ENCODE measurements at places on chromosomes 4 and X.
A peak's percentile ranks its signal among the peaks of the same experiment; 100 is the strongest.

- no peak for DNase-seq
These were observed 34.4 kb upstream of the BLTP1 start for GRCh38 chr4:122117743-122118142.

- DNase-seq, result no peak
These were observed 122.3 kb upstream of the TMEM164 start for GRCh38 chrX:109880629-109881028.

DNA sequence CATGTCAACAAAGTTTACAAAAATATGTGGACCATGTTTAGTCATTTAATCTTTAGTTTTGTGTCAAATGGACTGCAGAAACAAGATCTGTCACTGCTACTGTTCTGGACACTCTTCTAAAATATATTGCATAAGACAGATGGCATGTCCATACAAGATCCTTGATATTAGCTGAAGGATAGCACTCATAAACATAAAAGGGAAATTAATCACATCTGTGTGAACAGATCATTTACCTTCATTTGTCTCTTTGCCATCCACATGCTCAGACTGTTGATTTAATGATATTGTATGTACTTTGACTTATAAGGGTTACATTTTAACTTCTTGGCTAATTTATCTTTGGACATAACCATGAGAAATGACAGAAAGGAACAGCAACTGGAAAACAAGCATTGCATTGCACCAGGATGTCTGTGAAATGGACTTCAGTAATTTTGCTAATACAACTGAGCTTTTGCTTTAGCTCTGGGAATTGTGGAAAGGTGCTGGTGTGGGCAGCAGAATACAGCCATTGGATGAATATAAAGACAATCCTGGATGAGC lies at the start of gene UGT2B7:
TSS of gene UGT2B7 (plus strand) at position 364 of the 546 bp plus-strand sequence. CDS start at position 411, 47 bp downstream.
- DNase-seq, result no peak

DNA sequence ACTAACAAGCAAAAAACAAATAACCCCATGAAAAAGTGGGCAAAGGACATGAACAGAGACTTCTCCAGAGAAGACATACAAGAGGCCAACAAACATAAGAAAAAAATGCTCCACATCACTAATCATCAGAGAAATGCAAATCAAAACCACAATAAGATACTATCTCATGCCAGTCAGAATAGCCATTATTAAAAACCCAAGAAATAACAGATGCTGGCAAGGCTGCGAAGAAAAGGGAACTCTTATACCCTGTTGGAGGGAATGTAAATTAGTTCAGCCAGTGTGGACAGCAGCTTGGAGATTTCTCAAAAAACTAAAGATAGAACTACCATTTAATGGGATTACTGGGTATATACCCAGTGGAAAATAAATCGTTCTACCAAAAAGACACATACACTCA lies 79.6 kb downstream of the MAPK10 start:
- no peak for DNase-seq

GRCh38 chr4:86044593-86044985 lies 315.3 kb downstream of the MAPK10 start:
- DNase-seq, result no peak

DNA sequence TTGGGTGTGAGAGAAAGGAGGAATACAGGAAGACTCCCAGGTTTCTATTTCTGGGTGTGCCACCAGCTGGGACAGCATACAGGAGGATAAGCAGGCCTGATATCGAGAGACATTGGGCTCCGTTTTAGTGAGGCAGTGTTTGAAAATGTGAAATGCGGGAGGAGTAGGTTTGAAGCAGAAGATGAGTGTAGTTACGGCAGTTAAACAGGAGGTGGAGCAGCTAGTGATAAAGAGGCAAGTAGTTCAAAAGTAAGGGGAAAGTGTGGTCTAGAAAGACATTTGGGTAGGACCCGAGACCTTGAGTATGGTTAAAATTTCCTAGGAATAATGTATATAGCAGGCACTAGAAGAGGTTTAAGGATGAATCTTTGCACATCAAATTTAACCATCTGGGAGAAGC lies 42.4 kb downstream of the DCUN1D4 start:
- no peak for DNase-seq

- no peak for DNase-seq
These were observed 548 bp downstream of the TLR1 start for GRCh38 chr4:38803833-38804653.

DNA sequence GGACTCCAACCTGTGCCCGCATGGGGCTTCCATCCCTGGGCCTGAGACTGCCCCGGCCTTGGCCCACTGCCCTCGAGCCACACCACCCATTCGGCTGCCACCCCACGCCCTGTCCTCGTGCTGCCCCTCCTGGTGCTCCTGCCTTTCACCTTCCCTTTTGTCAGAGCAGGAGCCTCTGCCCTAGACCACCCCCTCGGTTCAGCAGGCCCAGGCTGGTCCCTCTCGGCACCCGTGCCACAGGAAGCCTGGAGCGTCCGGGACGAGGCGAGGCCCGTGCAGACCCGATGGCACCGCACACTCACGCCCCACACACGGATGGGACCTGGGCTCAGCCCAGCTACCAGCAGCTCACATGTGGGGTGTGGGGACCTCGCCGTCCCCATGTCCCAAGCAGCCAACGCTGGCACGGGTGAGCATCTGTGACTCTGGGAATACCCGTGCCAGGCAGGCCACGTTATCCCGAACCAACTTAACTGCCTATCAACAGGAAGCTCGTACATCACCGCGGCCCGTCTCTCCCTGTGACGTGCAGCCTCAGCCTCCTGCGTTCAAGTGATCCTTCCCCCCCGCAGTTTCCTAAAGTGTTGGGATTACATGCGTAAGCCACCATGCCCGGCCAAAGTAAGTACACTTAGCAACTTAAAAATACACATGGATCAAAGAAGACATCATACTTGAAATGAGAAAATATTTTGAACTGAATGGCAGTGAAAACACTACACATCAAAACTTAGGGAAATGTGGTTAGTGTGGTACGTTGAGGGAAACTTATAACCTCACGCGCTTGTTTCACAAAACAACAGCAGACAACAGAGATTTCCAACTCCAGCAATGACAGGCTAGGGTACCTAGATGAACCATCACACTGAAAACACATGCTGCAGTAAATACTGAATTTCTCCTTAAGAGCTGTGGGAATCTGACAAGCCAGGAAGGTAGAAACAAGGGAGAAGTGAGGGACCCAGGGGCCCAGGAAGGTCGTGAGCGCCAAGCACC lies 29.0 kb downstream of the LRPAP1 start:
- no peak for DNase-seq

- no peak for DNase-seq
These were observed 15.6 kb downstream of the BCORL1 start for GRCh38 chrX:129998021-129998420.

- no peak for DNase-seq
These were observed 1.1 kb downstream of the XIAP start for GRCh38 chrX:123860983-123861382.

DNA sequence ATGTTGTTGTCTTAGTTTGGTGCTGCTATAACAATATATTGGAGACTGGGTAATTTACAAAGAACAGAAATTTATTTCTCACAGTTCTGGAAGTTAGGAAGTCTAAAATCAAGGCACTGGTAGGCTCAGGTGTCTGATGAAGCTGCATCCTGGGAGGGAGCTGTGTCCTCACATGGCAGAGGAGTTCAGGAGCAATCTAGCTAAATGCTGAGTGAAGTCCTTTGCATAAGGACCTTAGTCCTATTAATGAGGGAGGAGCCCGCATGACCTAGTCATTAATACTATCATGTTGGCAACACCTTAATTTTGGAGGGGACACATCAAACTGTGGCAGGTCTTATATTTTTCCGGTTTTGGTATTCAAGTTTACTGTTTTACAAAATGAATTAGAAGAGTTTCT lies 36.0 kb upstream of the NSUN7 start:
- no peak for DNase-seq

GRCh38 chr4:2469192-2469984 lies 482 bp downstream of the RNF4 start:
- DNase-seq, result peak; percentile 64

DNA sequence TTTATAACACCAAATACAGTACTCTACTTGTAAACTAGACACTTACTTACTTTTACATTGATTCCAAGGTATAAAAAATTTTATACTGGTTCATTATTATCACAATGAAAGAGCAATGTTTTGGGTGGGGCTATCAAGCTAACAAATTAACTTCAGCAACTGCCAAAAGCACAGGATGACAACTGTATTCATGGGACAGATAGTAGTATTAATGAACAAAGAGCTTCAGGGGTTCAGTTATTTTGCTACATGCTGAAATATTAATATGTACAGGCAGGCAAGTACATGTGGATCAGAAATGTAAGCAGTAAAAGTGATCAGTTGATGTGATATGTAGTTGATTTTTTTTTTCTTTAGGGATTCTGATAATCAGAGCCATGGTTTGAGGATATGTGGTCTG lies 112.9 kb downstream of the NAA11 start:
- no peak for DNase-seq

DNA sequence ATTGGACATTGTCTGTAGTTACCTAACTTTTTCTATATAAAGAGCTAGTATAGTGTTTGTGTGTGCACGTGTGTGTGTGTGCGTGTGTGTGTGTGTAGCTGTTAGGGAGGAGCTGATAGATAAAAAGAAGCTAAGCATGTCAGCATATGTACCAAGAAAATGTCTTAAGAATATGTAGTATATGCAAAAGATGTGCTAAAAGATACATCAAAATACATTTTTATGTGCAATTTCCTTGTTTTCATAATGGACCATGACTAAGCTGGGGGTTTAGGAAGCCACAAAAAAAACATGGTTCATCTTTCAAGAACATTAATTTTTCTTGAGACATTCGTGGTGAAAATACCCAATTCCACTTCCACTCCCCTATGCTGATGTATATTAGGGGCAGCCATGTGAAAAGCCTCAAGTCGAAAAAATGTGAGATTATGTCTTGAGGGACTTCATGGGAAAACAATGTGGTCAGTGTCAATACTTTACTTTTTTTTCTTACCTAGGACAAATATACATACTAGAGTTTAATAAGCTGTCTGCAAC lies 1599.7 kb downstream of the ARAP2 start:
- DNase-seq, result no peak

GRCh38 chr4:106048250-106048971 lies 153.1 kb downstream of the NPNT start:
- no peak for DNase-seq

DNA sequence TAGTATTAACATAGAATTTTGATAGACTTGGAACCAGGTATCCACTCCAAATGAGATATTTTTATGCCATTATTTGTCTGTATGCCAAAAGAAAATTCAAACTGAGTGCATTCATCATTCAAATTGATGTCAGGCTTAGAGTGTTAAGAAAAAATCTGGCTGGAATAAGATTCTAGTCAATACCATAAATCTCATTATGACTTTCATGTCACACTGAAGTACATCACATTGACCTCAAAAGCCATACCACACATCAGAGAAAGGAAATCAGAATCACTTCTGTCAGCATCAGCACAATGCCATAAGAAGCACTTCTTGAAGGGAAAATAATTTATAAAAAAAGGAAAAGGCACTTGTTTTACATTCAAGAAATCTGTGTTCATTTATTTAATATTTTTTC lies 119.0 kb upstream of the BMP3 start:
- DNase-seq, result no peak

GRCh38 chrX:7109838-7110793 lies 37.4 kb upstream of the STS start:
- DNase-seq, result no peak

- no peak for DNase-seq
These were observed 72.8 kb upstream of the CAMK2D start for GRCh38 chr4:113834298-113834697.

GRCh38 chrX:150715184-150715583 lies 22.0 kb downstream of the MTMR1 start:
- DNase-seq, result no peak

DNA sequence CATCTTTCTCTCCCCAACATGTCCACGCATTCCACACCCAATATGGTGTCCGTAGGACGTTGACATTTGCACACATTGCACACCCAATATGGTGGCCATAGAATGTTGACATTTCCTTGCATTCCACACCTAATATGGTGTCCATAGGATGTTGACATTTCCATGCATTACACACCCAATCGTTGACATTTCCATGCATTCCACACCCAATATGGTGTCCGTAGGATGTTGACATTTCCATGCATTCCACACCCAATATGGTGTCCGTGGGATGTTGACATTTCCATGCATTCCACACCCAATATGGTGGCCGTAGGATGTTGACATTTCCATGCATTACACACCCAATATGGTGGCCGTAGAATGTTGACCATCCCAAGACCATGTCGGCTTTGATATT lies 88.4 kb upstream of the SHOX start:
- DNase-seq, result no peak
